Kidney tubule cell (primary cell): ENCODE measurements at places on chromosomes 3 and 15.
A peak's percentile ranks its signal among the peaks of the same experiment; 100 is the strongest.

- DNase-seq, result peak; percentile 25
These were observed 2.5 kb upstream of the OGG1 start for GRCh38 chr3:9747267-9747666.

DNA sequence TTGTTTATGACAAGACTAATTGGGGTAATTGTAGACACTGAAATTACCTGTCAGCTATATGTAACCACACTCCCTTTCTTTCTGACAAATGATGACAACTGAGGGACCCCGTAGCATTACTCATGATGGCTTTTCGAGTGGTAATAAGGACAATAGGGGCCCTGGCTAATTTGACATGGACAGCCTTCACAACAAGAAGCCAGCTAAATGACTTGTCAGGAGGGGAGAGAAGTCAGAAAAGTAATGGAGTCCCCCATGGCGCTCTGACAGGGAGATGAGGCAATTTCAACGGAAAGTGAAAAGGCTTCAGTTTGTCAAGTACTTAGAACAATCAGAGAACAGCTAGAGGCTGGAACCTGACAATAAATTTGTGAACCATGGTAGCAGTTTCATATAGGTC is 177.3 kb downstream of the CDIN1 start:
- DNase-seq, result no peak

GRCh38 chr3:31710123-31710803 is 177.5 kb downstream of the STT3B start:
- DNase-seq, result peak; percentile 31

GRCh38 chr3:153192327-153192726 is 30.3 kb downstream of the RAP2B start:
- no peak for DNase-seq

- peak; percentile 69 for DNase-seq
These were observed 33.6 kb downstream of the BTD start for GRCh38 chr3:15635121-15635661.

GRCh38 chr3:143004823-143005222 is 3.5 kb downstream of the U2SURP start:
- DNase-seq, result no peak

GRCh38 chr3:196756732-196757131 is 17.1 kb downstream of the PAK2 start:
- DNase-seq, result no peak

GRCh38 chr3:9946112-9947024 is 5.8 kb downstream of the PRRT3 start:
- peak; percentile 91 for DNase-seq

DNA sequence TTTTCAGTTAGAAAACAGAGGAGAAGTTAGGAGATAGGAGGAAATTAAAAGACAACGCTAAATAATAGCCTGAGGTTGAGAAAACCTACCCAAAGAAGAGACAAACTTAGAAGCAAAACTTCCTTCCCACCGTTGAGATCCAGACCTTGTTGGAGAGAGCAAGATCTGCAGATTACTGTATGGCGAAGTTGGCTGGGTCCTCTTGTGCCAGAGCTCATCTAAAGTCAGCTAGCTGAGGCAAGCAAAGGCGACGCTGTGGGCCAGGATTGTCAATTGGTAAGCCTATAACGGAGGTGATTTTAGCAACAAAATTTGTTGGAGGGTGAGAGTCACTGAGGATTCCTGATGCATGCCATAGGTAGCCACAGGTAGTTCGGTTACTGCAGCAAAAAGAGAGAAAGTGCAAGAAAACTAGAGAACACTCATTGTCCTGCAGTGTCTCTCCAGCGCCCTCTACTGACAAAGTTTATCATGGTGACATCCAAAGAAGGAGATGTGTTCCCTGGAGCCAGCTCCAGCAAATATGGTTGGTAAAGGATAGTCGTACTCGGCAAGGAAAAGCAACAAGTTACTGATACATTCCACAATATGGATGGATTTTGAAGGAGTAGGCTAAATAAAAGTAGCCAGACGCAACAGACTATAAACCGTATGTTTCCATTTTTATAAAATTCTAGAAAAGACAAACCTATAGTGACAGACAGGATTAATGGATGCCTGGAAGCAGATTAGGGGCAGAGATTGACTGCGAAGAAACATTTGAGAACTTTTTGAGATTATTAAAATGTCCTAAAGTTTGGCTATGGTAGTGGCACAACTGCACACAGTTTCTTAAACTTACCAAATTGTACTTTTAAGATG is 9.8 kb upstream of the OR5K4 start:
- DNase-seq, result peak; percentile 48

DNA sequence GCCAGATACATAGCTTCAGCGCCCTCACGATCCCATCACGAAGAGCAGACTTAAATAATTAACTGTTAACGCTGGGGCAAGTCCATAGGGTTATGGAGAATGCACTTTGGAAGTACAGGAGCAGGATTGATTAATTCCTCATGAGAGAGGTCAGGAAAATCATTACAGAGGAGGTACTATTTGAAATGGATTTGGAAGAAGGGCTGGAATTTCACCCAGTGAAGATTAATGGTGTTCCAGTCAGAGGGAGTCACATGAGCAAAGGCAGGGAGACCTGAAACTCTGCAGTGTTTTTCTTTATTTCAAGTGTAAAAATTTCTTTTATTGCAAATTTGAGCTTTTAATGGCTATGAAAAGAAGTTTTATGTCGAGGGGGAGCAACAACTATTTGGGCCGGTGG is 329.8 kb upstream of the GRM7 start:
- DNase-seq, result no peak

DNA sequence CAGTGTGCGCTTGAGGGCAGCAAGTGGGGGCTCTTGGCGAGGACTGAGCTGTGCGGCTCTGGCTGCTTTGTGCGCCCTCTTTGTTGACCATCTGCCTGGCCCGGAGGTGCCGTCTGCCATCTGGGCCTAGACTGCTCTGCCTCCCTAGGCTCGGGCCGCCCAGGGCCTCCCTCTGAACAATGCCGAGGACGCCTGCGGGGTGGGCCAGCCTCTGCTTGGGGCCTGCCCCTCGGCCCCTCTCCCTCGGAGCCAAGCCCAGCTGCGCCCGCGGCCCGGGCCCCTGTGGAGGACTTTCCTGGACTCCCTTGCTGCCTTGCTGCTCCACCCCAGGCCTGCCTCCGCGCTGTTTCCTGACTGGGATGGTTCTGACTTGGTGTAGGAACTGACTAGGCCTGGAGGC is 31.9 kb upstream of the SPSB4 start:
- no peak for DNase-seq

- no peak for DNase-seq
These were observed 153.4 kb upstream of the MME start for GRCh38 chr3:154926721-154927120.

GRCh38 chr15:22904736-22905135 is 66.3 kb downstream of the NIPA2 start:
- no peak for DNase-seq

- no peak for DNase-seq
These were observed 508 bp upstream of the SMAD6 start for GRCh38 chr15:66701422-66702034.

DNA sequence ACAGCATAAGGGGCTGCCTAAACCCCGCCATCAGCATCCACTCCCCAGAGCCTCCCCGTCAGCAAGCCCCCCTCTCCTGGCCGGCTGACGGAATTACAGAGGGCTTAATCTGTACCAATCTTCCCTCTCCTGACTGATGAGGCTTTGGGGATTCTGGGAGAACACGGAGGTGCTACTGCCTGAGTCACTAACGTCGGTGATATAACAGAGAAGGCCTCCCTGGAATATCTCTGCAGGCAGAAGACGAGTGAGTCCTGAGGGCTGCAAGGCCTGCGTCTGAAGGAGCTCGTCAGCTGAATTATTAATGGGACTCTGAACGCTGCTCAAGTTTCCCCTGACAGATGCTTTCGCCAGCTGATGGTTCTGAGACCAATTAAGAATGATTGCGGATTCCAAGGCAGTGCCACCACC is 147.7 kb downstream of the XXYLT1 start:
- DNase-seq, result no peak

DNA sequence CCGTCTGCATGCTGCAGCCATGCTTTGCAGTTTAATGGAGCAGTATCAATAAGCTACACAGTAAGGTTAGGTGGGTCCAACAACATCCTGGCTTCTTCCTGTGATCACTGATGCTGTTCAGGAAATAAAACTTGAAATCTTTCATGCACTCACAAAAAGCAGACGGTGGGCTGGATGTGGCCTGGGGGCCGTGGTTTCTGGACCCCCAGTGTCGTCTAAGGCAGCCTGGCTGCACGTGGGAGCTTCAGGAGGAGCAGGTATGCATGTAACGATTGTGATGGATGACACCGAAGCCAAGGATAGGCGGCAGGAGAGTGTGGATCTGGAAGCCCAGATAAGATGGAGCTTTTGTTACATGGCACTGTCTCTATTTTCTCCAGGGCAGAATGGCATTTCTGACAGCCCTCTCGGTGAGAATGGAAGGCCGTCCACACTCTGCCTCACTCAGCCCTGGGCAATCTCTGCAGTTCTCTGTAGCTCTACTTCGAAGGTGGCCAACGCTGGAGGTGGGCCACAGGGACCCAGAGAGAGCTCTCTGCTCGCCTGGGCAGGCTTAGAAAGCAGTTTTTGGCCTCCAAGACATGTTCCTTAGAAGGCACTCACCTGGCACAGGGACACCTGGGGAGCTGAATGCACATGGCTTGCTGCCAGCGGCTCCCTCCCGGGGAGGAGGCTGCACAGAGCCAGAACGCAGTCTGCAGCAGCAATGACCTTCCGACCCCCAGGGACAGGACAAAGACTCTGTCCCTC is 46.4 kb upstream of the IQSEC1 start:
- no peak for DNase-seq

GRCh38 chr3:31013843-31014242 is 119.4 kb upstream of the GADL1 start:
- peak; percentile 34 for DNase-seq

DNA sequence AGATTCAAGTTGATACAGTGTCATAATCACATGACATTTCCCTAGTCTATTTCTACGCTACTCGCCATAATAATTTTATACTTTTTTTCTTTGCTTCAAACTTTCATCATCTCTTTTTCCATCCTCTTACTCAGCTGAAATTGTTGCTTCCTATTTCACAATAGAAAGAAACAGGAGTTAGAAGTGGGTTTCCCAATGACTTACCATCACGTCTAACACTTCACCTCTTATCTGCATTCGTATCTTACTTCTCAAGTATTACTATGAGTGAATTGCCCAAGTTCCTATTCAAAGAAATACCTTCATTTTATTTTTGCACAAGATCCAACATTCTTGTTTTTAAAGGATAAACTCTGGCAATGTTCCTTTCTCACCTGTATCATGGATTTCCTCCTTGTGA is 1539.9 kb downstream of the SI start:
- no peak for DNase-seq

GRCh38 chr15:40190591-40190990 is 29.7 kb downstream of the BUB1B start:
- peak; percentile 78 for DNase-seq

DNA sequence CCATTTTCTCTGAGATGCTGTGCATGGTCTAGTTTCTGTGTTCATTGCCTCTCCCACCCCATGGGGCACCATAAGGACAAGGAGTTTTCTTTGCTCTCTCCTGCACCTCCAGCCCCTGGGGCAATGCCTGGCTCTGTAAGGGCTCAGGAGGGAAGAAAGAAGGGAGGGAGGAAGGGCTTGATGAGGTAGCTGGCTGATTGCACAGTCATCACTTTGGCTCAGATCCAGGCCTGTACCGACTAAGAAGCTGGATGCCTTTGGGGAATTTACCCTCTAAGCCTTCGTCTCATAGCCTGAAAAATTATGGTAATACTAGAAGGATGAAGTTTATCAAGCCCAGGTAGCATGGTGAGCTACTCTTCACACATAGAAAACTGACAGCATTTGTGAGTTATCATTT is 382.9 kb downstream of the GABRG3 start:
- DNase-seq, result peak; percentile 84

- DNase-seq, result no peak
These were observed 155.7 kb downstream of the B3GALNT1 start for GRCh38 chr3:160949460-160949859.

DNA sequence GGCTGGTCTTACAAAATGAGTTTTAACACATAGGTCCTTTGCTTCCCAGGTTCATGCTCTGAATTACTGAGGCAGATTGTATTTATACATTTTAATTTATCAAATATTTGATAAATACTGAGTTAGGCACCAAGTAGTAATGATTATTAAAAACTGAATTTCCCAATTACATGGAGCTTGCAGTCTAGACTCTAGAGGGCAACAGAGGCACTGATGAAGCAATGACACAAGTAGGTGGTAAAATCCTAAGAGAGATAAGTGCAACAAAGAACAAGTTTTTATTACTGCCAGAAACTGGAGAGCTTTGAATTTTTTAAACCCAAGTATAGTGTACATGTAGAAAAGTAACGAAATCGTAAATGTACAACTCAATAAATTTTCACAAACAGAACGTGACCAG is 406.2 kb upstream of the RARB start:
- peak; percentile 21 for DNase-seq

DNA sequence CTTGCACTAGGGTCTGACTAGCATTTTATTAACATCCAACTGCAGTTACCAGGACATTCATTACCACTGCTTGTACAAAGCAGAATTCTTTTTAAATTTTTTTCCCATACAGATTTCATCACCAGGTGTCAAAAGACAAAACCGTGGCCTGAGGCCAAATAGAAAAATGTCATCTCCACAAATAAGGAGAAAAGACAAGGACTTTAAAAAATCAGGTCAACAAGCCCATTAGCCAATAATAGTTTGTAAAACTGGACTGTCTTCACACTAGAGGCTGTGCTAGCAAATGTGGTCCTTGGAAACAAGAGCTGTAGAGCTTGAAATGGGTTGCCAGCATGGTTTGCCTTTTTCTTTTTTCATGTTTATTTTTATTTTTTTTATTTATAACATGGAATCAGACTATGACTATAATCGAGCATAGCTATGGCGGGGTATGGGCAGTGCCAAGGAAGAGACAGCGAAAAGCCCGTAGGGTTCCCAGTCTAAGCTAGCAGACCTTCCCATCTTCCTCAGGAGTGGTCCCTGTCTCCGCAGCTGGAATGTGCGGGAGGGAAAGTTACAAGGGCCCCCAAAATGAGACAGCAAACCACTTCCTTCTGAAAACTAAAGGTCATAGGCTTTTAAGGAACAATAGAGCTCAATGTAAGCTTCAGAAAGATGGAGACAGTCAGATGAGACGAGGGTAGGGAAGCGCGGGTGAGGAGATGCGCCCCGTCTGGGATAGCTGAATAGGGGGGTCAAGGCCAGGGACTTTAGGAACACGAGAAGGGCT is 1.5 kb downstream of the PTPN9 start:
- peak; percentile 21 for DNase-seq

GRCh38 chr15:60338810-60339209 is 59.0 kb downstream of the ANXA2 start:
- DNase-seq, result peak; percentile 26

DNA sequence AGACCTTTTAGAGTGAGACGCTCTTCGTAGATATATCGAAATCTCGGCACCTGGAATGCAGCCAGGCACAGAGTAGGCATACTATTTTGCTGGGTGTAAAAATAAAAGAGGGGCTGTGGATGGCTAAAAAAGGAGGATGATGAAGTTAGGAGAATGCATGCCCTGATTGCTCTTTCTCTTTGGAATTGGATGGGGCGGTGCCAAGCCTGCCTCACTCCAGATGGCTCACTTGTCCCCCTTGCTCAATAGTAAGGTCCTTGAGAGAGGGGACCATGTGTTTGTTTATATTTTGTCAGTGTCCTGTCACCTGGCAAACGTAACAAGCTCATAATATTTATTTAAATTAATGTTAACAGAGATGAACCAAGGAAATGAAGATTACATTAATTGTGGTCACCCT is 33.0 kb downstream of the SNRK start:
- DNase-seq, result no peak
